ENCODE measurements at places on chromosomes 12 and 14. TPM values are rescaled to one million over a fixed set of nuclear protein-coding genes. Genes with fewer than 3 reads are reported as not detected.

LTBP2 gene
- total RNA-seq = 17.4 TPM

ANKS1B gene
- total RNA-seq = 0.98 TPM

GALNT6 gene
- total RNA-seq = 93.4 TPM

LIN7A gene
- not detected for total RNA-seq

PLA2G1B gene
- total RNA-seq = not detected

EXOC3L4 gene
- 2.0 TPM for total RNA-seq

HEBP1 gene
- total RNA-seq = 6.2 TPM

RNASE3 gene
- total RNA-seq = not detected

FOXN4 gene
- not detected for total RNA-seq

RND1 gene
- total RNA-seq = 7.6 TPM

C1S gene
- 2.1 TPM for total RNA-seq

LRTM2 gene
- total RNA-seq = not detected

B4GALNT3 gene
- 3.7 TPM for total RNA-seq

RNASE7 gene
- total RNA-seq = not detected

MYH6 gene
- total RNA-seq = not detected

CDH24 gene
- total RNA-seq = 16.4 TPM

BCL2L2 gene
- total RNA-seq = 33.5 TPM

PTPN21 gene
- 6.3 TPM for total RNA-seq

ACSS3 gene
- total RNA-seq = not detected

PPP1R36 gene
- total RNA-seq = 0.26 TPM

GPR132 gene
- 0.04 TPM for total RNA-seq

PTGDR gene
- total RNA-seq = not detected

BDKRB2 gene
- total RNA-seq = 0.07 TPM

DNAI7 gene
- not detected for total RNA-seq

DAO gene
- total RNA-seq = not detected

PROX2 gene
- not detected for total RNA-seq

FLVCR2 gene
- 1.8 TPM for total RNA-seq

LRRC10 gene
- total RNA-seq = not detected

TRMT61A gene
- total RNA-seq = 72.9 TPM

CFL2 gene
- 88.4 TPM for total RNA-seq

AGAP2 gene
- total RNA-seq = 0.23 TPM

HNF1A gene
- total RNA-seq = not detected

KLRC4 gene
- total RNA-seq = not detected

KRT75 gene
- 38.5 TPM for total RNA-seq

ACOT6 gene
- total RNA-seq = not detected

BRF1 gene
- 55.8 TPM for total RNA-seq

CIDEB gene
- total RNA-seq = not detected

MAP1LC3B2 gene
- not detected for total RNA-seq

SDR9C7 gene
- not detected for total RNA-seq

MIP gene
- not detected for total RNA-seq

CMTM5 gene
- total RNA-seq = not detected

TMPRSS12 gene
- not detected for total RNA-seq

RAN gene
- total RNA-seq = 3,371 TPM

TEAD4 gene
- 22.3 TPM for total RNA-seq

OLR1 gene
- not detected for total RNA-seq

FKBP4 gene
- 188 TPM for total RNA-seq
